Progenitor cell of endocrine pancreas (in vitro differentiated cells): ENCODE measurements at places on chromosomes 7 and 10.

- no peak for DNase-seq
Measured at GRCh38 chr10:76921383-76922010, 716.1 kb downstream of the KCNMA1 start.

- DNase-seq, result no peak
Measured at GRCh38 chr10:70426823-70427222, 14.7 kb downstream of the NODAL start.

GRCh38 chr10:10043083-10043482, 974.6 kb upstream of the CELF2 start:
- no peak for DNase-seq

DNA sequence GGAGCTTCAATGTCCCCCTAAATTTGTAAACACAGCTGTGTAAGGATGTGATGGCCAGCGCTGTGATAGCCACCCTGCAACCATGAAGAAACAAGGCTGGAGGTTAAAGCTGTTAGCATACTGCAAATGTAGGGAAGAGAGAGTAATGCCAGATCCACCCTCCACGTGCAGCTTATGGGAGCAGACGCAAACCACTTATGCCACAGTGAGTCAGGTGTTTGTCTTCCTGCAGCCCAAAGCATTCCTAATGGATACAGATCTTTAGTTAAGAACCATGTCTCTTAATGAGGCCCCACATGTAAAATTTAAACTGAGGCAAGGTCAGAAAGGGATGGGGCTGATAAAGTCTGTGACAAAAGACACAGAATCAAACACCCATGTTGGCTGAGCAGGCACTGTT, 13.6 kb upstream of the MYL7 start:
- DNase-seq, result no peak

- no peak for DNase-seq
Measured at GRCh38 chr10:73083221-73083620, 13.4 kb downstream of the P4HA1 start.

DNA sequence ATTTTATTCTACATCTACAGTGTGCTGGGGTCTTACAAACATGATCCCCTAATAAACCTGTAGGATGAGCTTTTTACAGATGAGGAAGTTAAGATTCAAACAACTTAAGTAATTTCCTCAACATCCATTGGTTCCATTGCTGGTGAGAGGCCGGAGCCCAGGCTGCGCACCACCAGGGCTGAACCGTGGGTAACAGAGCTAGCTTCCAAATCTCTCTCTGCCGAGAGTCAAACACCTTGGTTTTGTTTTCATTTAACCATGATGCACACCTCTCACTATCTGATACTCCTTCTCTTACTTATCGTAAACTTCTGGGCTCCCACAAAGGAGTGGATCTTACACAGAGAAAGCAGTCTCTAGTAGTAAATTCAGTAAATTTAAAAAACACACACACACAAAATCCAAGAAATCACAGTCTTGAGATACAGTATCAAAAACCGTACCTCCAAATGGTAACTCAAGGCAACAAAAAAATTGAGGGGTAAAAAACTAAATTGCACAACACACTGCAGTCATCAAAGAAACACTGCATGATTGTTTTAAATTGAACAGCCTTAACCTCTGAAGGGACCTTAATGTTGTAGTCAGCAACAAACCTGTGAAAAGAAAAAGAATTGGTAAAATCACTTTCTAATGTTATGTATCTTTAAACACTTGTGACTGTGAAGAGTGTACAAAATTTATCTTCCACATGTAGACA, 20.5 kb downstream of the SGMS1 start:
- DNase-seq, result no peak

- DNase-seq, result no peak
Measured at GRCh38 chr10:35234073-35234472, 102.2 kb upstream of the CCNY start.

DNA sequence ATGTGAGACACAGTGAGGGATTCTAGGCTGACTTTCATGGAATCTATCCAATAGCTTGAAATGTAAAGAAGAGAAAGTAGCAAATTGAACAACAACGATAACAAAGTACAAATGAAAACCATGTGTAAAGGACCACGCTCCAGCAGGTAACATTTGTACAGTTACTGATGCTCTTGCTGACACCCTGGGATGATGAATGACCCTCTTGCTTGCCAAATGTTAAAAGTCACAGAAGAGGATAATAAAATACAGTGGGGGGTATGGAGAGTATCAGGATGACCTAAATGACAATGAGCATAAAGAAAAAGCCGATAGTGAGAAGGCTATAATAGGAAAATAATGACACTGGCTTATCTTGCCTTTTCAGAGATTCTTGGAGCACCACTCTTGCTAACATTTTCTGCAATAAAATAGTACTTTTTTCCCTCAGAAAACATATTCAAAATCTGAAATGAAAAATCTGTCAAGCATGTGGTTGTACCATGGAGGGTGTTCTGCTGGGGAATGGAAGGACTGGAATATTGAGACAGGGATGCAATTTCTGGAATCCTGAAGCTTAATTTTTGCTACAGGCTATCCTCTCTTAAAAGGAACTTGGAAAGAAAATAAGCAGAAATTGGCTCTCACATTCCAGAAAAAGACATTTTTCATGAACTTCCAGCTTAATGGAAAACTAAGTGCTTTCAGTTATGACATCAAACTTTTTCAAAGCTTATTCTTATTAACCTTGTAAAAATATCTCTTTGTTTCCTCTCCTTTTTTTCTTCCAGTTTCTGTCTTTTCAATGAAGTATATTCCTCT, 303.2 kb upstream of the GHITM start:
- no peak for DNase-seq

DNA sequence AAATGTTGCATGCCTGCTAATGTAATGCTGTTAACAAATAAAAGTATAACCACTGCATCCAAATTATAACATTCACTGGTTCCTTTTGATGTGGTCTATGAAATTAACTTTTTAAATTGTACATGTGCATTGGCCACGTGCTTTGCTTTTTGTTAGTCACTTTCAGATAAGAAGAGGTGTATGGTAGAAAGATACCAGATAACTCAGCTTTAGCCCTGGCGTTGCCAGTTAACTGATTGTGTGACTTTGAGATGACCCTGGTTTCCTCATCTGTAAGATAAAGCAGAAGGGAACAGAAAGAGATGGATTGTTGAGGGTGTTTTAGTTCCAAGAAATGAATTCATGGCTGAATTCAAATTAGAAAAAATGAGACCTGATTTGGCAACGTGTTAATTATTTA, 1.9 kb upstream of the TRDMT1 start:
- no peak for DNase-seq
